AG08395 (cell line): ENCODE measurements at places on chromosomes 1 and 21.
A peak's percentile ranks its signal among the peaks of the same experiment; 100 is the strongest.

DNA sequence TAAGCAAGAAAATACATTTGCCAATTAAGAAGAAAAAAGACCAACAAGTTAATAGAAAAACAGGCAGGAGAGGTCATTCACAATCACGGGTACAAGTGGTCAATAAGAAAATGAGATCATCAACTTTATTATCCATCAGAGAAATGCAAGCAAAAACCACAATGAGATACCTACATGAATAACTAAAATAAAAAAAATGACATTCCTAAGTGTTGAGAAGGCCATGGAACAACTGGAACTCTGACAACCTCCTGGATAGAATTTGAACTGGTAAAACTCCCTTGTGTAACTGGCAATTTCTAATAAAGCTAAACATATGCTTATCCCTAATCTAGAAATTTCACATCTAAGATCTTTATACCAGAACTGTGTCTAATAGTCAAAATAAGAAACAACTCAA lies 135.4 kb upstream of the BACE2 start:
- no peak for DNase-seq

GRCh38 chr1:16152481-16153087 lies 3.3 kb downstream of the EPHA2 start:
- no peak for DNase-seq

DNA sequence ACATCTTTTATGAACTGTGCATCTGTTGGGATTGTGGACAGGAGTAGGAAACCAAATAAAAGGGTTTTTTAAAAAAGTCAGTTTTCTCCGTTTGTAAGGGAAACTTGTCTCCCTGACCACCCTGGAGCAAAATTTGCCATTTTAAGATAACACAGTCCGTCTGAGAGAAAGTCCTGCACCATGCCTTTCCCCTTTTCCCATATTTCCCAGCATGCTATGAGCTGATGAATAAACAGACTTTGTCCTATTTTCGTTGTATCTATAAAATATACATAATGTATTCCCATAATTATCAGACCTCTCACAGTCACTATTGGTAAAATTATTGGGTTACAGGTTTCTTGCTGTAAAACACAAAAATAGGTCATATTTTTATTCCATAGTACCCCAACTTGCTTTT lies 1.7 kb upstream of the AKT3 start:
- DNase-seq, result no peak

GRCh38 chr1:59638231-59638711 lies 176.5 kb upstream of the HOOK1 start:
- peak; percentile 86 for DNase-seq

- DNase-seq, result no peak
Observed at GRCh38 chr1:90412563-90412962, 304.5 kb downstream of the BARHL2 start.

DNA sequence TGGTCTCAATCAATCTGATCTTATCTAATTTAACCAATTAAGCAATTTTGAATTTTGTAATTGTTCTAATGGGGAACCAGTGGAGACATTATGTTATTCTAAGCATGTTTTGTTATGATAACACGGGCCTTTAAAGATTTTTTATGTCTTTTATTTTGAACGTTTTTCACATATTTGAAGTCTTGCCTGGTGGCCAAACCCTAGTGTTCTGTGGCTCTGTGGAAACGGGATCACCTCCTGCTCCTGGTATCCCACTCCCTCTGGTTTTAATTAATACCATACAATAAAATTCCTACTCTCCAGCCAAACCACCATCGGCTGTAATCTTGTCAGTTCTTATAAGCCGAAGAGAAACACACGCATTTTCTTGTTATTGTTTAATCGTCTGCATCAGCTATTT lies 22.9 kb upstream of the LMO4 start:
- DNase-seq, result peak; percentile 51

- DNase-seq, result no peak
Observed at GRCh38 chr1:85573322-85573721, 7.2 kb upstream of the CCN1 start.

DNA sequence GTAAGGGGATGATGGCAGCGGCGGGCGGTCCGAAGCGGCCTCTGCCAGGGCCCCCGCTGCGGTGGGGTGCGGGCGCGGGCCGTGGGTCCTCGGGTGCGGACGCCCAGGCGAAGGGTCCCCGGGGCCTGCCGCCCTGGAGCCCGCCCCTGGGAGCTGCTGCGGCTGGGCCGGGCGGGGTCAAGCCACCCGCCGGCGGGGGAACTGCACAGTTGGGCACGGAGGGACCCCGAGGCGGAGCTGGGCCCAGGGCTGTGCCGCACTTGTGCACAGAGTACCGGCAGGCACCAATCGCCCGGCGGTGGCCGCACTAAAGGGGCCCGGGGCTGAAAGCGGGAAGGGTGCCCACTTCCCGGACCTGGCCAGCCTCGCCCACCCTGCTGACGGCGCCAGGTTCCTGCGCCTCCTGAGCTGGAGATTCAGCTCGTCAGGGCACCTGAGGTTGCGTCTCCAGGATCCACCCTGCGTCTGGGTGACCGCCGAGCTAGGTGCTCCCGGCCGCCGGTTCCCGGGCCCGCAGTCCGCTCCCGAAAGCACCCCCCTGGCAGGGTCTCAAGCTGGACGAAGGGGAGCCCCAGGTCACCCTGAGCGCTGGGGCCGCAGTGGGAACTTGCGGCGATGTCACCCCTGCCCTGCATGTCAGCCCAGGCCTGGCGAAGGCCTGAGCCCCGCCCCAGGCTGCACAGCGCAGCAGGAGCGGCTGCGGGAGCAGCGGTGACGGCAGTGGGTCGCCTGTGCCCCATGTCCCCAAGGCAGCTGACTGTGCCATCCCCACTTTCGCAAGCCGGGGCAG lies 56.7 kb upstream of the ETV3 start:
- DNase-seq, result no peak
